ENCODE measurements at places on chromosomes 3 and 15. TPM values are rescaled to one million over a fixed set of nuclear protein-coding genes. Genes with fewer than 3 reads are reported as not detected.

ATP8B4 gene
- 6.6 TPM for total RNA-seq

MFN1 gene
- 125 TPM for total RNA-seq

PTPN23 gene
- total RNA-seq = 17.5 TPM

CASR gene
- total RNA-seq = not detected

PRR20G gene
- total RNA-seq = not detected

MCTP2 gene
- 0.62 TPM for total RNA-seq
